ENCODE measurements at places on chromosomes 16 and 17.

GRCh38 chr16:10343124-10343760, 42.6 kb upstream of the ATF7IP2 start:
- no peak for DNase-seq

- no peak for DNase-seq
Observed at GRCh38 chr17:82810644-82811430, 29.0 kb downstream of the ZNF750 start.

GRCh38 chr16:84868829-84869472, 49.2 kb downstream of the CRISPLD2 start:
- DNase-seq = no peak

GRCh38 chr16:50525716-50526115, 22.5 kb upstream of the NKD1 start:
- DNase-seq = no peak

- DNase-seq = peak; percentile 86
Observed at GRCh38 chr16:73048292-73049080, 558 bp upstream of the ZFHX3 start.

DNA sequence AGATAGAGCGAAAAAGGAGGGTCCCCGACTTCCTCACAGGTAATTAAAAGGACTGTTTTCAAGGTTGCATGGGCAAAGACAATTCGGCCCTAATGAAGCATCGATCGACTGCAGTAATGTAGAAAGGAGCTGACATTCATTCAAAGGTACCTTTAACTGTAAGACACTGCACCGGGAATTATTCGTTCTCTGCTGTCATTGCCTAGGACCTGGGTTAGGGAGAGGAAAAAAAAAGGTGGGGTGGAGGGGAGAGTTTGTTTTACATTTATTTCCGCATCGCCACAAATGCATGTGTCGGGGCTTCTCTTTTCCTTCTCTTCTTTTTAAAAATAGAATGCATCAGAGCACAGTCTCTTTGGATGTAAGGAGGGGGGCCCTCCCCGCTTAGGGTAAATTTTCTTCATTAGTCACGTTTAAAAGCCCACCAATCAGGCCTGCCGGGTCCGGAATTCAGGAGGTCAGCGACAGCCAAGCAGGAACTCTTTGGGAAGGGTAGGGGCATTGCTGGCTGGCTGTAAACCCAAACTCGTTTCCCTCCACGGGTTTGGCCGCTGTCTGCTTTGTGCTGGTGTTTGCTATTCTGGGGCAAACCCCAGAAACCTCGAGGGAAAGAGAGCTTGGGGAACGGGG, 496.2 kb upstream of the ZFHX3 start:
- DNase-seq = peak; percentile 47

- no peak for DNase-seq
Observed at GRCh38 chr16:53817812-53818550, 114.0 kb downstream of the FTO start.

- no peak for DNase-seq
Observed at GRCh38 chr16:89172171-89172527, 601 bp downstream of the CDH15 start.

- DNase-seq = no peak
Observed at GRCh38 chr17:45170931-45171337, 9.3 kb downstream of the HEXIM2 start.

DNA sequence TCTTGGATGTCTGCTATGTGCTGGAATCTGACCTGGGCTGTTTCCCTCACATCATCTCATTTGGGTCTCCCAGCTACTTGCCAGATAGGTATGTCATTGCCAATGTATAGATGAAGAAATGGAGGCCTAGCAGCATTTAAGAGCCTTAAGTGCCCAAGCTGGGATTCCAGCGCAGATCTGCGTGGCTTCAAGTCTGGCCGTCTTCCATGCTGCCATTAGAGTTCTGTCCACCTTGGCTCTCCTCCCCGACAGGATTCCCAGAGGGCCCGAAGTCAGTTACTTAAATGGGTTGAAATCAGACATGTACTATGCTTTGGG, 33.0 kb upstream of the CCR7 start:
- DNase-seq = no peak

GRCh38 chr17:28142305-28142704, 99.8 kb downstream of the NLK start:
- peak; percentile 12 for DNase-seq

DNA sequence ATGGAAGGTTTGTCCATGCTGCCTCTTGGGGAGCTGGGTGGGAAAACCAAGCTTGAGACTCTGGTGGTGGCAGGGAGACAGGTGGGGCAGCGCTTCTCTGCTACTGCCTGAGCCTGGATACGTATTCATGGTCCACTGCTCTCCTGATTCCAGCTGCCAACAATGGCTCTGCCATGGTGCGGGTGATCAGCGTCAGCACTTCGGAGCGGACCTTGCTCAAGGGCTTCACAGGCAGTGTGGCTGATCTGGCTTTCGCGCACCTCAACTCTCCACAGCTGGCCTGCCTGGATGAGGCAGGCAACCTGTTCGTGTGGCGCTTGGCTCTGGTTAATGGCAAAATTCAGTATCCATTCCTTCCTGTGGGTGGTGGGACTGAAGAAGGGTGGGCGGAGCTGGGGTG, 4.2 kb downstream of the EDC4 start:
- DNase-seq = no peak

- no peak for DNase-seq
Observed at GRCh38 chr17:28972437-28972836, 21.1 kb upstream of the PHF12 start.

- no peak for DNase-seq
Observed at GRCh38 chr17:13462146-13462545, 139.6 kb downstream of the HS3ST3A1 start.

- peak; percentile 66 for DNase-seq
Observed at GRCh38 chr17:964876-965275, 14.7 kb downstream of the NXN start.

- no peak for DNase-seq
Observed at GRCh38 chr16:30000735-30001631, 4.9 kb downstream of the INO80E start.

- DNase-seq = no peak
Observed at GRCh38 chr16:65789161-65789945, 577.1 kb upstream of the CDH5 start.

DNA sequence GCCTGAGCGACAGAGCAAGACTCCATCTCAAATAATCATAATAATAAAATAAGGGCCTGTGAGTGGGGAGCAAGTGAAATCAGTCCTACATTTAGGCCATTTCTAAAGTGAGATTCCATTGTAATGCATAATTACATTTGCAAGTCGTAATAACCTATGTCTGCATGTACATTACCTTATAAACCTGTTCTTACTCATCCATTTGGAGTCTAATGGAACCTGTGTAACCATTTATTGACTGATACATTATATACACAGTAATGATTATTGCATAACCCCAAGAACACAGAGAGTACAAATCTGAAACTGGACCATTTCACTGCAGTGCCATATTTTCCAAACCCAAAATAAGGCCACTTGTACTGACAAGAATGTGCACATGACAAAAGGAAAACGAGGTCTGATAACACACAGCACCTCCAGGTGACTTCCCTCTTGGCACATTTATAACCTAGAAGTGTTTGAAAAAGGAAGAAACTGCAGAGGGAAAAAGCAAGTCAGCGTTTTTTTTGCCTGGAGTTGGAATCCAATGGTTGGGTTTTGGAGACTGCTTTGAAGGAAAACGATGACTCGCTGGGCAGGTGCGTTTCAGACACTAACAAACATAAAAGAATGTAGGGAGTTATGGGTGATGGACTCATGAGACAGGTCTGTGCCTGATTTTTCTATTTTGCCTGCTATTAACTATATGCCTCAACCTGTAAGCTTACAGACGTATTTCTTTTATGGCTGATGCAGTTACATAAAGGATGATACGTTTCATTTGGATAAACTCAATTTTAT, 63.6 kb upstream of the KIFC3 start:
- DNase-seq = no peak
